ENCODE measurements at places on chromosomes 5 and 9.

DNA sequence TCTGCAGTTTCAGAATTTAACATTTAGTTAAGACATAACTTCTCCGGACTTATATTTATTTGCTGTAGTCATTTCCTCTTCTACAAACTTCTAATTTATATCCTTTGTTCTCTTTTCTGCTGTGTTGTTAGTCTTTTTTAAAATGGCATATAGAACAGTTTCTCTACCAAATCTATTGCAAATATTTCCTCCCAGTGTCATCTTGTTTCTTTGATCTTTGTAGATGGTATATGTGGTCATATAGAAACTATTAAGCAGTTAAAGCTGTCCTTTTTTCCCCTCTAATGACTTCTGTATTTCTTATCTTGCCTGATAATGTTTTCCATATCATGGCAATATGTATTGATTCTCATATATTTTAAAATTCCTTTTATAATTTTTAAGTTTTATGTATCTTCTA is 264.5 kb downstream of the MCTP1 start:
- no peak for DNase-seq

DNA sequence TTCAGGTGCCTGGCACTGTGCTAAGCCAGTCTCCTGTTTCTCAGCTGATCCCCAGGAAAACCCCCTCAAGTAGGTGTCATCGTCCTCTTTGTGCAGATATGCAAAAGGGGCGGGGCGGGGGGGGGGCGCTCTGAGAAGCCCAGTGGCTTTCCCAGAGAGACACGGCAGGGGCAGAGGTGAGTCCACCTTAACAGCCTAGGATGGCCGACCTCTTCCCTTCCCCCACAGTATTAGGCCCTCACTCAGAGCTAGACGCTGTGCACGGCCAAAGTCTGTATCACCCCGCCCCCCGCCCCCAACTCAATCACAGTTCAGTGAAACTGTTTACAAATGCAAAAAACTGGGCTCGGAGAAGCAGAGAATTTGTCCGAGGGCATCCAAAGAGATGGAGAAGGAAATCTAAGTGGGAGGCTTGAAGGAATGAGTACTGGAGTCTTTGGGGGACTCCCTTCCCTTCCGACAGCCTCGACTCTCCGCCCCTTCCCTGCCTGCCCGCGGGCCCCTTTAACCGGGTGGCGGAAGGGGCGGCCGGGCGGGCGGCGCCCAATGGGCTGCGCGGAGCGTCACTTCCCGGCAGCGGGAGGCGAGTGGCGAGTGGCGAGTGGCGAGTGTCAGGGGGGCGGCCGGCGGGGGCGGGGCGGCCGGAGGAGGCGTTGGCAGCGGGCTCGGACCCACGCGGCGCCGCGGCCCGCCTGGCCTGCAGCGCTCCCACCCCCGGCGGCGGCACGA is at the start of gene ERGIC1:
TSS of gene ERGIC1 (plus strand) at position 566 of the 729 bp plus-strand sequence. CDS start at position 729, 163 bp downstream.
- DNase-seq: peak; percentile 72

GRCh38 chr5:3905521-3905920 is 309.9 kb downstream of the IRX1 start:
- no peak for DNase-seq

GRCh38 chr9:35432076-35432475 is 57.8 kb upstream of the RUSC2 start:
- no peak for DNase-seq

DNA sequence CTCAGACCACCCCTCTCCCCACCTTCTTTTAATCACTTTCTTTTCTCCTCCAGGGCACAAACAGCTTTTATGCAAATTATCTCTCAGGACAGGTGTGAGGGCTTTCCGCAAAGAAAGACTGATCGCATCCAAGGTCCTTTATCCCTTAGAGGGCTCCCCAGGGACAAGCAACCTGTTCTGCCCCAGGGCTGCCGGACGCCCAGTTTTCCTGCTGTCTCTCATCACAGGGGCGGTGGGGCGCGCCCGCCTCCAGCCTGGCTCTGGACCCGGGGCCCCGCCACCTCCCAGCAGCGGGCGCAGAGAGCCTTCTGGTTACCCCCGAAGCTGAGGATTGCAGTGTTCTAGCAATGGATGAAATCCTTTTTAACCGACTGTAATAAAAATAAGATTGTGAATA is 266.1 kb downstream of the CWC27 start:
- no peak for DNase-seq

- no peak for DNase-seq
Observed at GRCh38 chr5:143041-143440, 48.3 kb upstream of the LRRC14B start.

DNA sequence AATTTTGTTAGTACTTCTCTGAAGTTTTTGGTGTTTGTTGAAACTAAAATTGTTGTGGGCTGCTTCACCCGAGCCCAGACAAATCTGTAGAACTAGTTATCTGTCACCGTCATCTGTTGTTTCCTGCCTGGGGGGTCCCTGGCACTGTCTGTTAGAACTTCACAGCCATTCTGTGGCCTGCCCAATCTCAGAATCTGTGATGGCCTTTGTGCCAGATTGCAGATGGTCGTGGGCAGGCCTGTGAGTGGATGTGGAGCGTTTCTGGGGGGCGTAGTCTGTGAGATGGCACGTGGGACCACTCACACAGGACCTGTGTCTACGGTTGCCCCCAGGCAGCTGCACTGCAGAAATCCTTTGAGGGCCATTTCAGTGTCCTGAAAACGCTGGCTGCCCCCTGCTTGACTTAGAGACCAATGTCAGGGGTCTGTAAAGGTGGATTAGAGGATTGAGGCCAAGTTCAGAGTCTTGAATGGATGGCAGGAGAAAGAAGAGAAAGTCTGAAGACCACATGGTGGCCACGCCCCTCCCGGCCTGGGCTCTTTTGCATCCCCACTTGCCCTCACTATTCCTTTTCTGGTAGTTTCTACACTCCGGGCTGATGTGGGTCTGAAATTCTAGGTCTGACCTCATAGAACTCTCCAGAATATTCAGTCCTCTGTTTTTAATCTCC is 38.3 kb downstream of the TRIO start:
- no peak for DNase-seq

DNA sequence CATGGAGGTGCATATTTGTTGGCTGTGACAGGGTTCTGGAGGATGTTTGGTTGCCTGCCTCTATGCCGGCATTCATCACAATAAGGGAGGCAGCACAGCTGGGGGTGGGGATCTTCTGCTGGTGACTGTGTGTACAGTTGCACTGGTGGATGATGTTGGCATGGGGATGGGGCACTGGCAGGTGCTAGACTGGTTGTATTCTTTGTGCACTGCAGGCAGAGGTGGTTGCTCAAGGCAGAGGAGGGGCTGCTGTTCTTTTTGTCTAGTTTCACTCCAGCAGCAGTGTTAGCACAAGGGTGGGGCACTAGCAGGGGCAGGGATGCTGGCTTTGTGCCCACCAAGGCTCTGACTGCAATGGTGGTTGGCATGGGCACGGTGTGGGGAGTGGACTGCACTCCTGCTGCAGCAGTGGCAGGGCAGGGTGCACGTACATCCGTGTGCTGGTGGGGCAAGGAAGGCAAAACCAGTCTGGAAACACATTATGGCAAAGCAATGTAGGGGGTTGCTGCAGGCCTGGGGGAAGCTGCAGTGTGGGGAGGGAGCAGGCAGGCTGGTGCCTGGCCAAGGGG is 69.3 kb downstream of the ISOC1 start:
- DNase-seq: no peak

GRCh38 chr5:129760636-129761325 is 12.9 kb downstream of the MINAR2 start:
- no peak for DNase-seq

- no peak for DNase-seq
Observed at GRCh38 chr5:115243412-115243811, 19.3 kb downstream of the PGGT1B start.

DNA sequence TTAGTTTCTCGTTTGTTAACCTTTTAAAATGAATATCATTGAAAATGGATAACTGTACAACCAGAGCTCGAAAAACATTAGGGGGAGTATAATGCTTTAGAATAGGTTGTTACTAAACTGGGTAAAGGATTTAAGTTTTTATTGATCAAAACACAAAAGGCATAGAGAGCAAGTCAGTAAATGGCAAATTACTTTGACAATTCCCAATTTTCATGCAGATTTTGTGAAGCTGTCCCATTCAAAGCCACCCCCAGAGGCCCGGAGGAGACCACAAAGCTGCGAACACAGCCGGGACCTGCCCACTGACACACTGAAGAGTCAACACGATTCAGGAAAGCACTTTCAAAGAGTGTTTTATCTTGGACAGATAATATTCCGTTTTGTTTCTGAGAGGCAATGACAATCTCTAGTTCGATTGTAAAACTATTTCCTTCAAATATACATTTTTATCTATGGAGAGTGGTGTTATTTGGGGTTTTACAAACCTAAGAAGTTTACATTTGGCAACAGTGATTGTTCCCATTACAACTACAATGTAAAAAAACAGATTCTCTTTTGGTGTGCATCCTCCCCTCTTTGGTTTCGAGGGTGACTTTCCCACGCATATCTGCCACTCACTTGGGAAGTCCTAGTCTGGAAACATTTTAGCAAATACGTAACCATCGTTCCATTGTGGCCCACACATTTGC is 182.6 kb upstream of the TBCA start:
- no peak for DNase-seq

- DNase-seq: no peak
Observed at GRCh38 chr5:50694027-50694590, 27.7 kb downstream of the PARP8 start.

- no peak for DNase-seq
Observed at GRCh38 chr9:4324513-4324912, 24.6 kb upstream of the GLIS3 start.

DNA sequence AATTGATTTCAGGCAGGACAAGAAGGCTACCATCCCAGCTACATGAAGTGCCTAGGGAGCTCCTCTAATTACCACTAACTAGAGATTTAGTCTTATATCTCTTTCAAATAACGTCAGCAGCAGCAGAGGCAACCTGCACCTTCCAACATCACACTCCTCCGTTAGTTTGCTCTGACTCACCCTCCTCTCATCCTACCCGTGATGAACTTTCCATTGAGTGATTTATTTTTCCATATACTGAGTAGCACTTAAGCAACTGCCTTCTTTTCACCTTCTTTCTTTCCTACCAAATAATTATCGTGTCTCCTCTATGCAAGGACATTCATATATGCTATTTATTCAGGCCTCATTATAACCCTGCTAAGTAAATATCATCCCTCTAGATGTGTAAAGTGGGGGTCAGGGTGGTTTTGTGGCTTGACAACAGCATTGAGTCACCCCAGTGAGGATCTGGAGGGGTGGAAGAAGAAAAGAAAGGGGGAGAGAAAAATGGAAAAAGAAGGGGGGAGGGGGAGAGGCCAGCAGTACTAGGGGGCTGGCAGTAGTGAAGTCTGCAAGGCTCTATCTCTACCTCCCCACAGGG is 64.6 kb upstream of the CAST start:
- DNase-seq: peak; percentile 31

- no peak for DNase-seq
Observed at GRCh38 chr9:89893886-89894285, 289.1 kb downstream of the GADD45G start.

DNA sequence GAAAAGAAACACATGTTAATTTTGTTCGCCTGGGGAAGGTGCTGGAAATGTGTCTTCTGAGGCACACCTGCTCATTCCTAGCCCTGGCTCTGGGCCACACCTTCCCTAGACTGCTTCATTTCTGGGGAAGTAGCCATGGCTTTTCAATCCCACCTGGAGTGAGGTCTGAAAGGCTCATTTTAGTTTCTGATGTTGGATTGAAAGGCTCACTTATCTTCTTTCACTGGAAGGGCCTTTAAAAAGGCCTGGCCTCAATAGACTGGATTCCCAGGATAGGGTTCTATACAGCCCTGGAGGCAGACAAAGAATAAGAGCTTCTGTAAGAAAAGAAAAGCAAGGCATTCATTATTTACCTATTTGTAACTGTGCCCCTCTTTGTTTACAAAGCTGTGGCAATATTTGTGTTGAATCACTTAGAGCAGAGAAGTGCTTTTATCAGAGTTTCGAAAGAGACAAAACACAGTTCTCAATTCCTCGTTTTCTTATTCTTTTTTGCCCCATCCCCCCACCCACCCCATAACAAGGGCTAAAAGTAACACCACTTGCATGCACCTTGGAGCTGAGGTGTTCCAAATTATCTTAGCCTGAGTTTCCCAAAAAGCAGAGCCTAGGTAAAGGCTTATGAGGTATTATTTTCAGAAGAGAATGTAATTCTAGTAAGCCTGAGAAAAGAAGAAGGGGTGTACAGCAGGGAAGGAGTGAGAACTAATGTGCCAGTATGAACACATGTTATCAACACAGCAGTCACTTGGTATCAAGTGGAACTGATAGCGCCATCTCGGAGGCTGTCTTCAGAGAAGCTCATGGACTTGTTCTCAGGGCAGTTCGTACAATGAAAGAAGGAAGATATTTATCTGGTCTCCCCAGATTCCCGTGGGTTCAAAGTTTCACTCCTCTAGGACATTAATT is 413.1 kb downstream of the KCTD16 start:
- DNase-seq: peak; percentile 30

DNA sequence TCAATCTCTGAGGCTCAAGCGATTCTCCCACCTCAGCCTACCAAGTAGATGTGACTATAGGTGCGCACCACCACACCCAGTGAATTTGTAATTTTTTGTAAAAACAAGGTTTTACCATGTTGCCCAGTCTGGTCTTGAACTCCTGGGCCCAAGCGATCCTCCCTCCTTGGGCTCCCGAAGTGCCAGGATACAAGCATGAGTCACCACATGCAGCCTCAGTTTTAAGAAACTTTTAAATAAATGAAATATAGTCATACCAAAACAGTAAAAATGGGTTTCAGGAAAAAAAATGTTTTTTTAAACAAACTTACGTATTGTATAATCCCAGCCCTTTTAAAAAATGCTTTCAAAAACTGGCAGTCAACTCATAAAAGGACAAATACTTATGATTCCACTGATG is 26.6 kb downstream of the FXN start:
- DNase-seq: no peak

DNA sequence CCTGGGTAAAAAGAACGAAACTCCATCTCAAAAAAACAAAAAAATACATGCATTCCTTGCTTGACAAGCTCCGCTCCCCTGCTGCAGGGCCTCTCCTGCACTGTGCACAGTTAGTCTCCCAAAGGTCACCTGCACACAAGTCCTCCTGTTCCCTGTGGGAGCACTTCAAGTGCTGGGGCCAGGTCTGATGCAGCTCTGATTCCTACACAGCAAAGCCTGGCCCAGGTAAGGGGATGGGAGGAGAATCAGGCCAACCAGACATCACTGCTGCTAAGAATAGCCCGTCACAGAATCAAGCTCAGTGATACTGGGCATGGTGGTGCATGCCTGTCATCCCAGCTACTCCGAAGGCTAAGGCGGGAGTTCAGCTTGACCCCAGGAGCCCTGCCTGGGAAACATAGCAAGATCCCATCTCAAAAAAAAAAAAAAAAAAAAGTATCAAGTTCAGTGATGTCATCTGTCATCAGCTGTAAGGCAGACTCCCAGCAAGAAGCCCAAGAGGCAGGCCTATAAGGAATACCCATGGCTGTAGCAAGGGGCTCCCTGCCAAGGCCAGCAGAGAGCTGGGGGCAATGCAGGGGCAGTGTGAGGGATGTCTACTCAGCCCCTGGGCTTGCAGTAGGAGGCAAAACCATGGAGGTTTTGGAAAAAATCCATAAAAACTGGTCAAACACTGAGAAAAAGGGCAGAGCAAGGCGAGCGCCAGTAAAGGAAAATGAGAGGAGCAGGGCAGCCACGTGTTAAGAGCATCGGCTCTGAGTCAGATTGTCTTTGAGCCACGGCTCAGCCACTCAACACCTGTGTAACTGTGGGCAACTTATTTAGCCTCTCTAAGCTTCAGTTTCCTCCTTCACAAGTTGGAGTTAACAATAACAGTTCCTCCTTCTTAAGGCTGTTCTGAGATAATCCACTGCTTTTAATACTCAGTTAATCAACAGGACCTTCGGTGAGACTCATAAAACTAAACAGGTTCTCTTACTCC is 3.2 kb downstream of the TPM2 start:
- DNase-seq: no peak
